Tibial nerve (tissue), 4 donors: ENCODE measurements at places on chromosomes 1 and 21.
A peak's percentile ranks its signal among the peaks of the same experiment; 100 is the strongest.

GRCh38 chr1:220879509-220880361, 492 bp downstream of the HLX start:
- DNase-seq: no peak

- DNase-seq: peak; percentile 45
Observed at GRCh38 chr1:116067566-116067890, 43.7 kb upstream of the MAB21L3 start.

- DNase-seq: no peak
Observed at GRCh38 chr1:163664671-163665335, 343.0 kb downstream of the NUF2 start.

DNA sequence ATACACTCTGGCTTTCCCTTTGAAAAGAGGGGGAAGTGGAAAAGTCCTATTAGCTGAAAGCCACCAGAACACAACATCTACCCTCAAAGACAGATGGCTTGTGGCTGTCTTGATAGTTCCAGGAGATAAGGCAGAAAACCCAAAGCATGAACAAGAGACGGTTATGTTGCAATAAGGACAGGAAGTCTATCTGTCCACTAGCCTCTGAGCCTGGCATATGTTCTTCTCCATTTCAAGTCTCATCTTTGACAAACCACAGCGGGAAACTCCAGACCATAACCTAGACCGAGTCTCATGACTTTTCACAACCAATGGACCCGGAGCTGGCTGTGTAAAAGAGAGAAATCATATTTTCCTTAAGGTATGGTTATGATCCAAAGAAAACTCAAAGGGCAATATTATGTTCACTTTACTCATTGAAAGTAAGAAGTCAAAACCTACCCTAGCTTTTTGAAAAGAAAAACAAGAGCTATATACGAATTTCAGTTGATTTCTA, 33.8 kb downstream of the DUSP10 start:
- peak; percentile 45 for DNase-seq

DNA sequence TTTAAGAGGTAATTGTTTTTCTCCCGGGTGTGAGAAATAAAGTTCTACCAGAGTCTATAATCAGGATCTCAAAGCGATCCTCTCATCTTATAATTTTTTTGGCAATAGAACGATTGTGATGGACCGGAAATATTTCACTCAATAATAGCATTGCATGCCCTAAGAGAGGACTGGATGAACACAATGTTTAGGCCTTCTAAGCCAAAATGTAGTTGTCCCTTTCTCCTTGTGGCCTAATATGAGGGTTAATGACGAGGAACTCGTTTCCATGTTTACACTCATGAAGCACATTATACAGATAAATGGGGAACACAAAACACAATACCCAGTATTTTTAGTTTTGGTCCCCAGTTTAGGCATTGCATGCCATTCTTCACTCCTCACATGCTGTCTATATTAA, 5.9 kb downstream of the TBX15 start:
- DNase-seq: no peak

GRCh38 chr1:31753707-31754349, 10.3 kb downstream of the ADGRB2 start:
- no peak for DNase-seq

DNA sequence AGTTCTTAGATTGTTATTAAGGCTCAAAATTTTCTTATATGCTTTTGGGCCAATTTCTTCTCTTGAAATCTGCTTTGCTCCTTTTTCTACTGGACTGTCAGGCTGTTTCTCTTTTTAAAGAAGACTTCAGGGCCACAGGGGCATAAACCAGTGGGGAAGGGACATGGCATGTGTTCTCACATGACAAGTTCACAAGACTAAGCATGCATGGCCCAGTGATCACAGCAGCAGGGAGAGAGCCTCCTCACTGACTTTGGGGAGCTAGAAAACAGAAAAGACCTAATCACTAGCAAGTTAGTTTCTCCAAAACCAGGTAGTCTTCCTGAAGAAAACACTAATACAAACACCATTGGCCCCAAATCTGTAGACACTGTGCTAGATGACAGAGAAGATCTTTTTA, 64.8 kb downstream of the RAB3GAP2 start:
- no peak for DNase-seq

GRCh38 chr1:100832694-100833428, 61.8 kb downstream of the EXTL2 start:
- DNase-seq: no peak

GRCh38 chr1:23100074-23100748, 68.4 kb downstream of the LUZP1 start:
- no peak for DNase-seq

- no peak for DNase-seq
Observed at GRCh38 chr1:14599183-14599791, 802 bp downstream of the KAZN start.

GRCh38 chr1:221444346-221444745, 297.5 kb downstream of the DUSP10 start:
- no peak for DNase-seq
